ENCODE measurements at places on chromosomes 3 and 15.

GRCh38 chr3:151445273-151446001 is 15.4 kb downstream of the IGSF10 start:
- peaks cover 10% of the 10 kb centered on the region for H3K4me1 ChIP-seq
- H3K27ac ChIP-seq, result no peak overlapping the region
- no peaks in the 10 kb centered on the region for H3K27me3 ChIP-seq
- H3K4me3 ChIP-seq, result no peak overlapping the region

DNA sequence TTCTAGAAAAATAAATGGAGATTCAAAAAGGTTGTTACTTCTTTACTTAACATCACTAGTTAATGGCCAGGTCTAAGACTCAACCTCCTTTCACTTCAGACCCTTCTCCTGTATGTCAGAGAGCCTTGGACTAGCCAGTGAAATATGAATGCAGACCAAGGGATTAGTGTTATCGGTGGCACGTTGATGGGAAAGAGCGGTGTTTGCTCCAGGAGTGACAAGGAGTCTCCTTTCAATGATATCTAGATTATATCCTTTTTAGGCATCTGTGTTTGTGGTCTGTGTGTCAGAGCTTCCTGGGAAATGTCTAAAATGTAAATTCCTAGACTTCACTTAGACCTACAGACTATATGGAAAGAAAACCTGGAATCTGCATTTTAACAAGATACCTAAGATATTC is 658.0 kb upstream of the KCNMB2 start:
- H3K27ac ChIP-seq, result no peak overlapping the region
- no peaks in the 10 kb centered on the region for H3K36me3 ChIP-seq
- no peak for DNase-seq
- H3K4me1 ChIP-seq, result no peaks in the 10 kb centered on the region
- no peaks in the 10 kb centered on the region for H3K27me3 ChIP-seq
- H3K4me3 ChIP-seq, result no peak overlapping the region

DNA sequence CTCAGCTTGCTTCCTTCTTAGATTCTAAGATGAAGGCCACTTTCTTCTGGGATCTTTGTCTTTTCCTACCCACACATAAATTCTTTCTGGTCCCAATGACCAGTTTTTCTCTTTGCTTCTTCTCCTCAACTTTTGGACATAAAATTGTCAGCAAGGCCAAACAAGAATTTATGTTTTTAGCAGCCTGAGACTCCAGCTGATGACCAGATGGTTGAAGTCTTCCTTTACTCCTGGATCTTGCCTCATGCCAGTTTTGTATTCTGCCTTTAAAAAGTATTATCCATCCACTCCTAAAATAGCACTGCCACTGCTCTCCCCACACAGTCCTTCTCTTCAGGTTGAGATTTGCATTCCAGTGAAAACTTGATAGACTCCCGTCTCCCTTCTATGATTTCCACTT is 236.0 kb downstream of the VPS13C start:
- DNase-seq, result no peak
- H3K27me3 ChIP-seq, result no peaks in the 10 kb centered on the region
- H3K4me1 ChIP-seq, result no peaks in the 10 kb centered on the region
- H3K36me3 ChIP-seq, result no peaks in the 10 kb centered on the region
- H3K4me3 ChIP-seq, result no peak overlapping the region

- no peaks in the 10 kb centered on the region for H3K27me3 ChIP-seq
- peak; percentile 63 for DNase-seq
- no peak overlapping the region for H3K27ac ChIP-seq
- no peaks in the 10 kb centered on the region for H3K36me3 ChIP-seq
- peaks cover 10% of the 10 kb centered on the region for H3K4me1 ChIP-seq
Measured at GRCh38 chr3:98893740-98894139, 7.8 kb downstream of the DCBLD2 start.
